ENCODE measurements at places on chromosomes 2 and 18.

DNA sequence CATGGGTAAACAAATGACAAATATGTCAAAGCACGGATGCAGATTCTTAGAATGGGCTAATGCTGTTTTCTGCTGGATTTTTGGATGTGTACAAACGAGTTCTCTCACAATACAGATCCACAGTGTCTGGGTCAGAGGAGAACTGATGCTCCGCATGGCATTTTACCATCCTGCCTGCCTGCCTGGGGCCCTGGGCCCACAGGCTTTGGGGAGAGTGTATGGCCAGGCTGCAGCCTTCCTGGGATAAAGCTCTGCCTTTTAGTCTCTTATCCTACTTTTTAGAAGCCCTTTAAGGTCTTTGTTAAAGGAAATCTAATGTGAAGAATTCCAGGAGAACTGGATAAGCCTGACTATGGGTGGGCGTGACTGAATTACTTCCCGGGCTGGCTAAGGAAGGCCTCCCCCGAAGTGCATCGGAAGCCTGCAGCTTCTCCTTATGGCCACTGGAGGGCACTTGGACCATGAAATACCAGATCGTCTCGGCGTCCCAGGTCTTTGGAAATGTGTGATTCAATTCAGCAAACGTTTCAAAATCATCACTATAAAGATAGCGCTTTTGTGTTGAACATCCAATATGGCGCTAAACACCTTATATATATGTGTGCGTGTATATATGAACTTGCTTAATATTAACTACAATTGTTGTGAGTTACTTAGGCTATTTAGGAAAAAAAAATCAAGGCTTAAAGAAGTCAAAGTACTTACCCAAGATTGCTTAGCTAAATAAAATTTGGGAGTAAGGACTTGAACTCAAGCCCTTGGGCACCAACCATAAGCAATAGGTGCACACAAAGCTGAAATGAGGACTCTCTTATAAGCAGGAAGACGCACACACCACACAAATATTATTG, 15.2 kb upstream of the DNPEP start:
- peak; percentile 83 for DNase-seq

DNA sequence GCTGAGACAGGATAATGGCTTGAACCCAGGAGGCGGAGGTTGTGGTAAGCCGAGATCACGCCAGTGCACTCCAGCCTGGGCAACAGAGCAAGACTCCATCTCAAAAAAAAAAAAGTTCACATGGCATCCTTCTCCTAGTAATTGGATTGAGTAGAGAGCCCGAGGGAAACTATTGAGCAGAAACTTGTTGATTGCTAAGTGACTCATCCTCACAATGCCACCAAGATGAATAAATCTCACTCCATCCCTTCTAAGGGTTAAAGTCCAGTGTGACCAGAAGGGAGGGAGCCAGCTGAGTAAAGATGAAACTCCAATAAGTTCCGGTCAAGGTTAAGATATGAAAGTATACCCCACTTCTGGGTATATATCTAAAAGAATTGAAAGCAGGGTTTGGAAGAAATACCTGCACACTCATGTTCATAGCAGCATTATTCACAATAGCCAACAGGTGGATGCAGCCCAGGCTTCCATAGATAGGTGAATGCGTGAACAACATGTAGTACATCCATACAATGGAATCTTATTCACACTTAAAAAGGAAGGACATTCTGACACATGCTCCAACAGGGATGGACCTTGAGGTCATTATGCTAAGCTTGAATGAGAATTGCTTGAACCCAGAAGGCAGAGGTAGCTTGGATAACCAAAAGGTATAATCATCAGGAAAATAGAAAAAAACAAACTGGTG, 13.0 kb upstream of the FHL2 start:
- DNase-seq = no peak

GRCh38 chr2:63249161-63249560, 198.5 kb downstream of the OTX1 start:
- DNase-seq = no peak

GRCh38 chr2:56801770-56802169, 618.0 kb downstream of the CCDC85A start:
- peak; percentile 31 for DNase-seq
